NAMALWA (cell line): ENCODE measurements at places on chromosomes 6 and 20.

DNA sequence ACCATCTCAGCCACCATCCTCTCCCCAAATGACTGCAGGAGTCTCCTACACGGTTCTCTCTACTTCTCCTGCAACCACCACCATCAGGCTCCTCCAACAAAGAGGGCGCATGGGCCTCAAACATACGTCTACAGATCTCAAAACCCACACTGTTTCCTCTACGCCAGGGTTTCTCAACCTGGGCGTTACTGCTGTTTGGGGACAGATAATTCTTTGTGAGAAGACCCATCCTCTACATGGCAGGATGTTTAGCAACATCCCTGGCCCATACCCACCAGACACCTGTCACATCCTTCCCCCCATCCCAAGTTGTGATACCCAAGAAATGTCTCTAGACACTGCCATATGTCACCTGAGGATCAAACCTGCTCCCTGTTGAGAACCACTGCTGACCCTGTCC, 45.0 kb downstream of the ELMO2 start:
- DNase-seq = no peak

DNA sequence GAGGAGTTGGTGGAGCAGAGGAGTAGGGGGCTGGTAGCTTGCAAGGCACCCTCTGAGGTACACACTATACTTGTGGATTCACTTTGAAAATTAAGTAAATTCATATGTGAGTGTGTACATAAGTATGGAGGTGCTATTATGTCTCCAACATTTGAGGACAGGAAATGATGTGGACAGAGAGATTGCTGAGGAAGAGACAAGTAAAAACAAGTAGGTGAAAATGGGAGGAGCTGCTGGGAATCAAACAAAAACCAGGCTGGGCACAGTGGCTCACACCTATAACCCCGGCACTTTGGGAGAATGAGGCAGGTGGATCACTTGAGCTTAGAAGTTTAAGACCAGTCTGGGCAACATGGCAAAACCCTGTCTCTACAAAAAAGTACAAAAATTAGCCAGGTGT, 69.2 kb upstream of the LYRM2 start:
- DNase-seq = no peak

DNA sequence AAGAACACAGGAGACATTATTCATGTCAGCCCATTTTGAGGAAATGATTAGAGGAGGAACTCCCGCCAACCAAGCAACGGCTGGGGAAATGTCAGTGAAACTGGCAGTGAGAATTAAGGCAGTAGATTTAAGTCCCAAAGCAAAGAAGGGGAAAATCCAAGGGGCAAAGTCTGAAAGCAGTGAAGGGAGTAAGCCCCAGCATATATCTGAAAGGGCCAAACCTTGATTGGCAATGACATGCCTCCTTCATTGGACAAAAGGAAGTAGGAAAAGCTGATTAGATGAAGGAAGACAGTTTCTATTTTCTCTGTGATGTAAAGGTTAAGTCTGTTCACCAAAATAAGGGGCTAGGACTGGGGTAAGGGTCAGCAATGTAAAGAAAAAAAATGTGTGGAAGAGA, 190.3 kb downstream of the RNF144B start:
- no peak for DNase-seq

DNA sequence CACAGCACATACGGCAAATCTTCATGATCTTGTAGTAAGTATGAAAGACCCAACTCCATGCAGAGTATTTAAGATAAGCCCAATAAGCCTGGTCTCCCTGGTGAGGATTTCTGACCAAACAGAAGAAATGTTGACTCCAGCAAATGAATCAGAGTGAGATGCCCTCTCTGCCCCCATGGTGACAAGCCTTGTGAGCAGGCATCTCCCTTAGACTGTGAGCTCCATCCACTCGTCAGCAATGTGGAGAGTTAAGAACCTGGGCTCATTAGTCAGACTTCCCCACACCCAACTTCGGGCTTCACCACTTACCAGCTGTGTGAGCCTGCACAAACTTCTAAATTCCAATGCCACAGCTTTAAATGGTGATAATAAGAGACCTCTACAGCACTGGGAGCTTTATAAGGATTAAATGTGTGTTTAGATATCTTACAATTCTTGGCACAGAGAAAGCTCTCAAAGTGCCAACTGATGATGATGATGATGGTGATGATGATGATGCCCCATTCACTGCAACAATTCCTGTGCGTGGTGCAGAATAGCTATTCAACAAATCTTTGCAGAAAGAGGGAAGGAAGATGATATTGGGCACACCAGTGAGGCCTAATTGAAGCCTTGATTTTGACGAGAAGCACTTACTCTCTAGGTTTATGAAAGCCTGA, 253.4 kb upstream of the TAB2 start:
- no peak for DNase-seq

- no peak for DNase-seq
Measured at GRCh38 chr20:63652192-63652980, 838 bp downstream of the STMN3 start.
